ENCODE measurements at places on chromosomes 6 and 20.
A peak's percentile ranks its signal among the peaks of the same experiment; 100 is the strongest.

- DNase-seq = peak; percentile 53
These were observed 192.0 kb downstream of the PREX1 start for GRCh38 chr20:48635791-48636267.

- DNase-seq = no peak
These were observed 41.9 kb upstream of the MYLIP start for GRCh38 chr6:16086965-16087364.

GRCh38 chr20:48275286-48276020 is 490.2 kb upstream of the SULF2 start:
- no peak for DNase-seq

GRCh38 chr6:131792091-131792496 is 15.7 kb upstream of the ENPP1 start:
- DNase-seq = no peak

DNA sequence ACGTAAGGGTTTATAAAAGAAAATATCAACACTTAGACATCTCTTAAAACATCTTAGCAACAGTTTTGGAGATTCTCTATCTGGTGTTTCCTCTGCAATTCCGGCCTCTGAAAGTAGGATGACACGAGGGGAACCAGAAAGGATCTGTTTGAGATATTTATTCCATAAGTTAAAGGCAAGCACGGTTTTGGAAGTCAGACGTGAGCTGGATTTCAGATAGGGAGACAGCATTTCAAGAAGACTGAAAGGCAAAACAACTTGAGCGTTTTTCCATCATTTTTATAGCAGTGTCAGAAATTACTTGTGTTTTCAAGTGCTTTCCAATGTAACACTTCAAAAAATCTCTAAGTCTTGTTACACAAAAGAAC is 52.9 kb upstream of the BTN3A2 start:
- DNase-seq = no peak

DNA sequence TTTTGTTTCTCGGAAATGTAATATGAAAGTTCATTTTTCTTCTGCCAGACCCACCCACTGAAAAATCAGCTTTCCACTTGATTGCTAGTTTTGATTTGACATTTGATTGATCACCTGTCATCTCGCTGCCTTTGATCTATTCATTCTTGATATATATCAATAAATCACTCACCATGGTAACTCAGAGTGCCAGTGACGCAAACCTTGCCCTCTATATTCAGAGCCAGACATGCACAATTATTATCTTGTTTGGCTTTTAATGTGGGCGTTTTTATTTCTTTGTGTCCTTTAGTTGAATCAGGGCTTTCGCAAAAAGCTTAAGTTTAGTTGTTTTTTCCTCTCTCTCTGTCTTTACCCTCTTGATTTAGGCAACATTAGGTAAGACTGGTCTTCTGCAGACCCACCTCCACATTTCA is 2.0 kb downstream of the TSHZ2 start:
- no peak for DNase-seq

- no peak for DNase-seq
These were observed 11.9 kb downstream of the ZNF335 start for GRCh38 chr20:45959956-45960630.

GRCh38 chr20:61149636-61150035 is 102.4 kb upstream of the CDH4 start:
- DNase-seq = no peak

- DNase-seq = no peak
These were observed 740.8 kb downstream of the PHF3 start for GRCh38 chr6:64376394-64376793.

DNA sequence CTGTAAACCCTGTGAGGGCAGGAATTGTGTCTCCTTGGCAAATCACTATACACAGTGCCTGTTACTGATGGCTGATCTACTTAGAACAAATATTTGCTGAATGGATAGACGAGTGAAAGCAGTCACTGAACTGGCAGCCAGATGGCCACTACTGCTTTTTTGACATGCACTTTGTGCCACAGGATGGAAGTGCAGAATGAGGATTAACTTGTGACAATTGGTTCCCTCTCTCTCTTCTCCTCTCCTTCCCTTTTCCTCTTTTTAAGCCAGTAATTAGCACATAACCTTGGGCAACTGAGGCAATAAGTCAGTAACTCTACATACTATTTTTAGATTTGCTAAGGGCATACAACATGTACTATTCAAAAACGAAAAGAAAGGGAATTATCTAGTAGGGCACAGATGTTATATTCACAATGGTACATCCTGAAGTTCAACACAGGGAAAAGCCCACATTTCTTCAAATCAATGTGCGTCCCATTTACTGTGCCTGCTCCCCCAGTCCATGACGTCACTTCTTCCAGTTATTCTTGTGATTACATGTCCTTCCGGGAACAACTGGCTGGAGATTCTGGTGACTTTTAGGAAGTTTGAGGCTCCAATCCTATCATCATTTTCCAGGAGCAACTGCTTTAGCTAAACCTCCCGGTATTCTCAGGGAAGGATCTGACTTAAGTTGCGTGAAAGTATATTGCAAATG is 17.0 kb upstream of the RPS6KA2 start:
- DNase-seq = no peak

GRCh38 chr6:3052481-3053230 is 15.6 kb upstream of the RIPK1 start:
- no peak for DNase-seq

- DNase-seq = no peak
These were observed 15.1 kb upstream of the ISM1 start for GRCh38 chr20:13205848-13206434.

DNA sequence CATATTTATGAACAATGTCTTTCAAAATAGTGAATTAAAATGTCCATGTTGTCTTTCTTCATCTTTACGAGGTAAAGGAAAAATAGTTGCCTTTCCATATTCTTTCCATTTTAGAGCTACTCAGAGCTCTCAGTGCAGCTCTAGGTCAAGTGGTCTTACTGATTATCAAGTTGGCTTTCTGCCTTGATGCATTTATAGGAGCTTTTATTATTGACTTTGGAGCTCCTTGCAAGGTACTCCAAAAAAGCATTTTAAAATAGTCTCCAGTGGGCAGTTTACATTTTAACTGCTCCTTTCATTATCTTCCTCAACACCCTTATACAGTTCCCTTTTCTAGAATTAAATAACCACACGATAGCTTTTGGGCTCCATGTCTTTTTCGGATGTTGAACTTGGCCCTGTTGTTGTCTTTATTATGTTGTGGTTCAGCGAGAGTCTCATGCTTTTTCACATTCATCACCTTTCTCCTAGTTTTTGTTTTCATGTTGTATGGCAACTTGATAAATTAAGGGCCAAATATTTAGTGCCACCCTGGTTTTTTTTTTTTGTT is 122.9 kb downstream of the CLIC5 start:
- DNase-seq = no peak

DNA sequence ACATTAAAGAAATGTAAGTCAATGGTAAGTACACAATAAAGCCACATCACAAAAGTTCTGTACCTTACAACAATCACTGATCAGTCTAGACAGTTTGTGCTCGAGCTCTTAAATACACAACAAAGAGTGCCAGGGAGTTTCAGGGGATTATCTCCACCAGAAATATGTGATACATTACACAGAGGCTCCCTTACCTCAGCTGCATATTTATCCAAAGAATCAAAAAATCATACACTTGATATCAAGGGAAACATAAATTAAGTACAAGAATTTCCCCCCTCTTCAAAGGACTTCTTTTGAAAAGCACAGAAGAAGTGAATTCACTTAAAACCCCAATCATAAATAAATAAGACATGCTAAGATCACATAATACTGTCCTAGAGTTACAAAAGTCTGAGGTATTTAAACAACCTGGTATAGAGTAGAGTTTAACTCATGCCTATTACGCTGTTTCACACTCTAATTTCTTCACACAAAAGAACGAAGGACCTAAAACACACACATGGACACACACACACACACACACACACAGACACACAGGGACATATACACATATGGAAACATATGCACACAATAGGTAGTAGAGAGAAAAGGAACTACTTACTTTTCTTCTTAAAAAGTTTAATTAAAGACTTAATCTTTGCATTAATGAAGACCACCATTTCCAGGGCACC is 528 bp downstream of the NHSL1 start:
- no peak for DNase-seq

GRCh38 chr6:114297135-114297534 is 45.7 kb downstream of the HS3ST5 start:
- no peak for DNase-seq

- DNase-seq = no peak
These were observed 11.4 kb downstream of the GPX5 start for GRCh38 chr6:28537065-28537464.

- DNase-seq = no peak
These were observed 104.4 kb upstream of the SYNCRIP start for GRCh38 chr6:85747093-85747492.

GRCh38 chr6:74956559-74957428 is 249.1 kb downstream of the COL12A1 start:
- no peak for DNase-seq

DNA sequence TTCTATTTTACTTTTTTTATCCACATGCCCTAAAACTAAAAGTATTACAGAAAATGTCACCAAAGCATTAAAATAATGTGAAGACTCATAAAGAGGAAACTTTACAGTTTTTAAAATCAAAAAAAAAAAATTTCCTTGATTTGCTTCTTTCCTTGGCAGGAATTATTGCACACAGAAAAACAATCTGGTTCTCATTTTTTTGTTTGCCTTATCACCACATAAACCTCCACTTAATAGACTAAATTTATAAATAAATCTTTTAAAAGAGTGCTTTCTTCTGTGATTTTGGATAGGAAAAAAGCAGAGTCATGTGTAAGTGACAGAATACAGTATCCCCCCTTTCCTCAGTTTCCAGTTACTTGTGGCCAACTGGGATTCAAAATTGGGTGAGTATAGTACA is 695.1 kb upstream of the CITED2 start:
- no peak for DNase-seq

GRCh38 chr20:20806121-20807095 is 94.0 kb upstream of the RALGAPA2 start:
- DNase-seq = no peak

DNA sequence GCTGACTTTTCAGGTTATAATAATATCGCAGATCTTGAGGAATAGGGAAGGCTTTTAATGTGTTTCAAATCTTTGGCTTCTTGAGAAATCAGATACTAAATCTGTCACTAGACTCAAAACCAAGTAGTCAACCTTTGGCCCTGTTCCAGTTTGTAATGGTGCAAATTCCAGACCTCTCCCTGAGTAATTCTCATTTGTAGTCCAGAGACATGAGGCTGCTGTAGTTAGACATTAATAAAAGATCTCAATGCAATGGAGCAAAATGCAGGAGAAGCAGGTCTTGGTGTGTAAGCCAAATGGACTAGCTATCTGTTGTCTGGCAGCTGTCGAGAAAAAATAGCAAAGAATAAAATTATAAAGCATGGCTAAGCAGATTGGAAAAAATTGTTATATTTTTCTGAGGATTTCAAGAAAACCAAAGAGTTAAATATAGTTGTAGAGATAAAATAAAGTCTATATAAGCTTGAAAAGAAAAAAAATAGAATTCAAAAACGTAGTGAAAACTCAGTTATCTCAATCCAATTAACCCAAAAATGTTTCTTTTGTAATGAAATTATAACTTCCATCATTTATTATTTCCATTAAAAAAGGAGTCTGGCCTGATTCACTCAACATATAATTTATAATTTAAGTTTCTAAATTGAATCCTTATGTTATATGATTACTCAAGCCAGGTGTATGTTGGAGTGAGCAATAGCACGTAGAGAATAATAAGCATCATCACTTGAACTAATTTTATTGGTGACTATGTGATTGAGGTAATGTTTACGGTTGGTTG is 161.5 kb upstream of the ADGRB3 start:
- no peak for DNase-seq

- DNase-seq = no peak
These were observed 125.0 kb upstream of the ID4 start for GRCh38 chr6:19712012-19712688.

DNA sequence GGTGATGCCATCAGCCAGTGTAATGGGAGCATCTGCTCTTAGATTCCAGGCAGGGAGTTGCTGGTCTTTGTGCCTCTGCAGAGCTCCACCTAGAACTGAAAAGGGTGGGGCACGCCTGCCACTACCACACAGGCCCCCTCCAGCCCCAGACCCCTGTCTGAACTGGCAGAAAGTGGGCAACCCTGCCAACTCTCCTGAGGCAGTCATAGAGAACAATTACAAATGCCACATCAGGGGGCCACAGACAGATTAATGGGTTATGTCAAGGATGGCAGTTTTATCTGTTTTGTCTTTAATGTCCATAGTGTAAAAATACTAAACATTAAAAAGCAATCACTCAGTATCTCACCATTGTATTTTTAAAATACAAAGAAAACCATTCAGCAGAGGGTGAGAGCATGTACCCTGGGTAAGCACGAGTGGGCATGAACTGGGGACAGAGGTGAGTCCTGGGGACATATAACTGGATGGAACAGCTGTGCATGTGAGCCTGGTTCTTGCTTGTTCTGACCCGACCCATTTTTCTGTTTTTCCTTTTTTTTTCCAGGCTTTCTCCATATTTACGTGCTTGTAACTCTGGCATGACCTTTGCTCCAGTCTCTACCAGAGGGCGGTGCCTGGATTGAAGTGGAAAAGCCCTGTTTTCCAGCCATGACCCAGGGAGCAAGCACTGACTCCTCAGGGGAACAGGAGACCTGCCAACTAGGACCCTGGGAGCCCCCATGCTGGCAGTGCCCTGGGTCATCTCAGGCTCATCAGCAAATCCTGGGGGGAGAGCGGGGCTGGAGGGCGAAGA is 8.2 kb downstream of the TRAF3IP2 start:
- DNase-seq = no peak

DNA sequence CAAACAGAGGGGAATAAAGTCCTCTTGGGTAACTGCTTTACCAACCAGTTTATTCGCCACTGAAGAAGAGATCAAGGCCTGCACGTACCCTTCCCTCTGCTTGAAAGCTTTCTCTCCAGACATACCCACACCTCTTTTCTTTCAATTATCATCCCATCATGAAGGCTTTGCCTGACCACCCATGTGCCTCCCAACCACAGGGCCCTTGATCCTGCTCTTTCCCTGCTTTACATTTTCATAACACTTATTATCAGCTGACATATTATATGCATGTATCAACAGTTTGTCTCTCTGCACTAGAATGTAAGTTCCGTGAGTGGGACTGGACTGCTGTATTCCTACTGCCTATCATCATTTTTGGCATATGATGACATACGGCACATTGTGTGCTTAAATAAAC is 20.9 kb upstream of the RPN2 start:
- no peak for DNase-seq

GRCh38 chr20:38143646-38144554 is 21.2 kb downstream of the TGM2 start:
- no peak for DNase-seq
